ENCODE measurements at places on chromosomes 1 and 21.

DNA sequence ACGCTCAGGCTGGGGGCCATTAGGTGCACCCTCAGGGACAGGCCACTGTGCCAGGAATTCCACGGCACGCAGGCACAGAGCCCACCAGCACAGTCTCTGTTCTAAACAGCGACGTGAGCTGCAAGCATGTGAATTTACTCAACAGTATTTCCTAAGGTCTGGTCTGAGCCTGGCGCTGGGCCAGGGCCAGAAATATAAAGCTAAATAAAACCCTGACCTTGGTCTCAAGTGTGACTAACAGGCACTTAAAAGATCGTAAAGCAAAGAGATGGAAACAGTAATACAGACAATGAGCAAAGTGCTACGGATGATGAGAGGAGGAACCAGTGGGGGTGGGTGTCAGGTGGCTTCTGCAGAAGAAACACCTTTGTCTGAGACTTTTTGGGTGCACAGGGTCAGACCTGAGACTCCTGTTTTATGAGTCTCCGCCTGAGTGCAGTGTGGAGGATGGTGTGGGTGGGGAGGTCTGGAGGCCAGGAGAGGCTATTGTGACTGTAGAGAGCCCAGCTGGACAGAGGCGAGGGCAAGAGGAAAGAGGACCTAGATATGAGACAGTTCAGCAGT is 53.4 kb upstream of the EDN2 start:
- peak; percentile 69 for DNase-seq

GRCh38 chr1:113978863-113979702 is at the start of gene OLFML3:
Gene OLFML3 (plus strand): TSS chr1:113979474. CDS start chr1:113979517, 43 bp downstream.
- peak; percentile 63 for DNase-seq

DNA sequence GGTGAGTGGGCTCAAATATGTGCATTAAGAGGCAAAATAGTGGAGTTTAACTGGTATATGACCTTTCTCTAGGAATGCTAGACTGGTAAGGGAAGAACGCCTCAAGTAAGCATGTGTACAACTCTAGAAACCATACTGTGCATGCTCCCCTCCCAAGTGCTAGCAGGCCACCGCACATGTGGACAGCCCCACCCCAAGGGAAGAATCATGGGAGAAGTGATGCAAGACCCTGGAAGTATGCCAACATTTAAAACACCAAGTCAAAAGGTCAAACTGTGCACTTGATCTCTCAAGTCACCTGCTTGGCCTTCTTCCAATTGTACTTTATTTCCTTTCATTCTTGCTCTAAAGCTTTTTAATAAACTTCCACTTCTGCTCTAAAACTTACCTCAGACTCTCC is 120.4 kb downstream of the WDR3 start:
- no peak for DNase-seq

DNA sequence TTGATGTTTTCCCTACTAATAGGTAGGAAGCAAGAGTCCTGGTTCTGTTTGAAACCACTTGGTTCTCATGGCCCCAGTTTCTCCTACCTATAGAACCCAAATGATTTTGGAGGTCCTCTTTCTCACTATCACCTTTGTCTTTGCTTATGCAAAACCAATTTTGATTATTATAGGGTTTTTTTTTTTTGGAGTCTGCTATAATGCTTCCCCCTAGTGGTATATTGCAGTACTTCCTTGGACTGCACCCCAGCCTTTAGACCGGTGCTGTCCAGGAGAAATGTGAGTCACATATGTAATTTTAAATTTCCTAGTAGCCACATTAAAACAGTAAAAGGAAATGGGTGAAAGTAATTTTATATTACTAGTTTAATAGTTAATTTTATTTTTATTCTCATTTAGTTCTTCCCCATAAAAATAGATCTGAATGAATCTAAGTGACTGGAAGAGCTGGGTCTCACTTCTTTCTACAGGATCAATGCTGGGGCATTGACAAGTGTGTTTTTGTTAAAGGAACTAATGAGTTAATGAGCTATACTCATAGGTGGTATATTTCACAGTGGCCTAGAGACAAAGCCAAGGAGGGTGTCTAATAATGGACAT is 10.6 kb downstream of the FCMR start:
- no peak for DNase-seq

DNA sequence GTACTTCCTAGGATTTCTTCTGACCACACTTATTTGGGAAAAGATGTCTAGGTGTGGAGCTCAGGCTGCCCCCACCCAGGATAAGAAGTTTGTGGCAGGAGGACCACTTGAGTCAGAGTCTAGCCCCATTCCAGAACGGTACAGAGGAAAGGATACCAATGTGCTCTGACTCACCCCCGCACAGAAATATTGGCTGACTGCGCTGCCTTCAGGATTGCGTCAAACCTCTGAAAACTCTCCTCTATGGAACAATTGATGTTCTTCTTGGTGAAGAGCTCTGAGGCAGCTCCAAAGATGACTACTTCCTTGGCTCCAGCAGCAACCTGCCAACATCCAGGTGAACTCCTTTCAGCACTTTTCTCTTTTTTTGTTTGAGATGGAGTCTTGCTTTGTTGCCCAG is 11.2 kb downstream of the HMGCL start:
- no peak for DNase-seq

- no peak for DNase-seq
These were observed 118.4 kb downstream of the PIGK start for GRCh38 chr1:77100875-77101274.
